ENCODE measurements at places on chromosomes 16 and 17. TPM values are rescaled to one million over a fixed set of nuclear protein-coding genes. Genes with fewer than 3 reads are reported as not detected.

GRCh38 chr16:19872179-19872863, 12.3 kb downstream of the GPRC5B start:
- no peak for DNase-seq

DNA sequence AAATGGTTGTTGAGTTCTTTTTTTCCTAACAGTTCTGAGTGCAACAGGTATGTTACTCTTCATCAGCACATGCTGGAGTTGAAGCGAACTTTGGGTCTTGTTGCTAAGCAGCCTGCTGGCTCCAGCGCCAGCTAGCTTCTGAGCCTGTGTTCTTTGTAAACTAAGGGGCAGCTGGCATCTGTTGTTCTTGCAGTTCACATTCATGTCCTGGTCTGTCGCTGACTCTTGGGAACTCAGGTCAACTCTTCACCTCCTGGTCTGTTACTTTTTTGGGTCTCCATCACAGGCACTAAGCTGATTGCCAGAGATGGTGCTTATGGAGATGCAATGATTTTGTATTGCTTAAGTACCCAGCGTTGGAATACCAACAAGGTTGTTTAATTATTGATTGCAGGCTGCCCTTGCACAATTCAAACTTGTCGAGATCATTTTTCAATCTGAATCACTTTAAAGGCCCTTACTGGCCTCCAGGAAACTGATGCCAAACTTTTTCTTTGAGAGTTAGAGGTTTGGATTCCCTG, 40.9 kb downstream of the USP10 start:
- no peak for DNase-seq

CD300A gene
- total RNA-seq: 0.25 TPM

SMIM36 gene
- total RNA-seq: not detected

DNA sequence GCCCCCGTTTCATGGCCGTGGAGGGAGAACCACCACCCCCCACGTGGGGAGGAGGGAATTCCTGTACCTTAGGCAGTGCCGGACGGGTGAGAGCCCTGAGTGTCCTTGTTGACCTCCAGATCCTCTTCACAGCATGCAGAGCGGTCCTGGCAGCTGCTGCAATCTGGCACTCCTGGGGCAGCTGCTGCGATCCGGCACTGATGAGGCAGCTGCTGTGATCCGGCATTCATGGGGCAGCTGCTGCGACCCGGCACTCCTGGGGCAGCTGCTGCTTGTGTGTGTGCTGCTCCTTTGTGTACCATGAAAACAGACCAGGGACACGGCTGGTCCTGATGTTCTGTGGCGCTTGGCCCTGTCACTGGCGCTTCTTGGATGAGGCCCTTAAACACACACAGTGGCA, 12.8 kb downstream of the ZNF778 start:
- no peak for DNase-seq

WSCD1 gene
- 35.6 TPM for total RNA-seq

PIRT gene
- 0.32 TPM for total RNA-seq

GRAP gene
- total RNA-seq: 0.64 TPM

SLC12A3 gene
- not detected for total RNA-seq

GRCh38 chr16:65837464-65837863, 529.0 kb upstream of the CDH5 start:
- DNase-seq: no peak

CFAP97D1 gene
- not detected for total RNA-seq

GRCh38 chr17:82350182-82351030, 8.6 kb upstream of the TEX19 start:
- no peak for DNase-seq

GALK1 gene
- total RNA-seq: 18.2 TPM

GRCh38 chr16:27289669-27290068, 21.1 kb upstream of the NSMCE1 start:
- no peak for DNase-seq

DNA sequence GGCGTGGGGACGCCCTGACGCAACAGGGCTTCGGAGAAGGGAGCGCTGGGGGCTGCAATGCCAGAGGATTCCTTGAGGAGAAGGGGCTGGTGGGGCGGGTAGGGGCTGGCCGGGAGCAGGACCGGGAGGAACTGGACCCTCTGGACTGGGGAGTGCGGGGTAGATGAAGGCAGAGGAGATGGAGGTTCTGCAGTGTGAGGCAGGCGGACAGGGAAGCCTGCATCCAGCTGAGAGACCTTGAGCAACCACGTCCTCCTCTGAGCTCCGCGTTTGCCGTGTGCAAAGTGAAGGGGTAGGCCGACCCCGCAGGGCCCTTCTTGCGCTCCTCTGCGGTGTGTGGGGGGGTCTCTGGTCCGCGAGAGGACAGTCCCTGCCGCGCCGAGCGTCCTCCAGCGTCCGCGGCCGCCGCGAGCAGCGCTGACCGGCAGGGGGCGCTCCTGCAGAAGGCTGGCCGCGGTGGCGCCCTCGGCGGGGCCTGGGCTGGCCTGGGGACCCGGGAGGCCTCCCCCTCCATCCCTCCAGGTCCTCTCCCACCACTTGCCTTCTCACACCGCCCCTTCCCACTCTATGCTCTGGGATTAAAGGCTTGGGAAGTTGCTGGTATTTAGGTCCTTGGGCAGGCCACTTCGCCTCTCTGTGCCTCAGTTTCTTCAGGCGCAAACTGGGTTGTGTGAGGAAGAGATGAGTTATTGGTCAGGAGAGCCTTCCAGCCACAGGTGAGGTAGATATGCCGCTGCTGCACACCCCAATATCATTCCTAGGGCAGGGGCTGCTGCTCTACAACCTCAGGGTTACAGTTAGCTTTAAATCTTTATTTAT, 9.6 kb upstream of the WNT9B start:
- DNase-seq: peak; percentile 74

GRCh38 chr16:73064212-73064993, 16.5 kb upstream of the ZFHX3 start:
- DNase-seq: no peak

MCRIP1 gene
- total RNA-seq: 218 TPM

DNA sequence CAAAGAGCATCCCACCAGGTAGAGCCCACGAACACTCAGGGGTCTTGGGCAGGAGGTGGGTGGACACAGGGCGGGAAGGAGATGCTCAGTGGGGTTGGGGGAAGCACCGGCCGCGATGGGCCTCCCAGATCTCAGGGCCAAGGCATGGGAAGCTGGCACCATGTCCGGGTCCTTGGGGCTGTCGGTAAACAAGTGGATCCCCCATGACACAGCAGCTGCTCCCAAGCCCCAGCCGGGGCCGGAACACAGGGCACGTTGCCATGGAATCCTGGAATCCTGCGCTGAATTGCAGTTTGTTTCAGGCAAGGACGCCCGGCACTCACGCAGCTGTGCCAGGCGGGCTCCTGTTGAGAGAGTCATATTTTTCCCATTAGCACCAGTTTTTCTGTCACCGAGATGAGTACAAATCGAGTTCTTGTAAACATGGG, 23.0 kb upstream of the CHMP6 start:
- DNase-seq: peak; percentile 11

- no peak for DNase-seq
Measured at GRCh38 chr17:45828171-45828570, 16.5 kb upstream of the SPPL2C start.

CTF1 gene
- 1.7 TPM for total RNA-seq

DNA sequence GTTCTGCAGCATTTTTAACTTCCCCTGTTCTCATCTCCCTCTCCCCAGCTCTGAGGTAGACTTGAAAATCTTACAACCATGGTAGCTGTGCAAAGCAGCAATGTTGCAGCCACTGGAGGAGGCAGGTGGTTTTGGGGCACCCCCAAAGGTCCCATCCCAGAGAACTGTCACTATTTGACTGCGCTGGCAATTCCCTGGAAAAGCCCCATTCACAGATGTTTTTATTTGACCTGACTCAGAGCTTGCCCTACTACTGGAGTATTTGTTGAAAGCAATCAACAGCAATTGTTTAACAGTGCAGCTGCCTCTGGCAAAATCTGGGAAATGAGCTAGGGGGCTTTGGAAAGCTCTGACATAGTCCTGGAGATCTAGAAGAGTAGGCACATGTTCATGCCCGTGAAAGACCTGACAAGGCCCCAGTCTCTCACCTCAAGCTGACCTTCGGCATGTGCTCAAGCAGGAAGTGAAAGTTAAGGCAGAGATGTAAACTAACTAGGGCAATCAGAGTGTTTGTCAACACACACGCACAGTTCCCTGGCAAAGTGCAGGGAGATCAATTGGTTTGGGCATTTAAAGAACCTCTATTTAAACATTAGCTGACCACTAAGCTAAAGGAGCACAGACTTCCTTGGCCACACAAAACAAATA, 19.7 kb upstream of the PIK3R5 start:
- DNase-seq: no peak

DNA sequence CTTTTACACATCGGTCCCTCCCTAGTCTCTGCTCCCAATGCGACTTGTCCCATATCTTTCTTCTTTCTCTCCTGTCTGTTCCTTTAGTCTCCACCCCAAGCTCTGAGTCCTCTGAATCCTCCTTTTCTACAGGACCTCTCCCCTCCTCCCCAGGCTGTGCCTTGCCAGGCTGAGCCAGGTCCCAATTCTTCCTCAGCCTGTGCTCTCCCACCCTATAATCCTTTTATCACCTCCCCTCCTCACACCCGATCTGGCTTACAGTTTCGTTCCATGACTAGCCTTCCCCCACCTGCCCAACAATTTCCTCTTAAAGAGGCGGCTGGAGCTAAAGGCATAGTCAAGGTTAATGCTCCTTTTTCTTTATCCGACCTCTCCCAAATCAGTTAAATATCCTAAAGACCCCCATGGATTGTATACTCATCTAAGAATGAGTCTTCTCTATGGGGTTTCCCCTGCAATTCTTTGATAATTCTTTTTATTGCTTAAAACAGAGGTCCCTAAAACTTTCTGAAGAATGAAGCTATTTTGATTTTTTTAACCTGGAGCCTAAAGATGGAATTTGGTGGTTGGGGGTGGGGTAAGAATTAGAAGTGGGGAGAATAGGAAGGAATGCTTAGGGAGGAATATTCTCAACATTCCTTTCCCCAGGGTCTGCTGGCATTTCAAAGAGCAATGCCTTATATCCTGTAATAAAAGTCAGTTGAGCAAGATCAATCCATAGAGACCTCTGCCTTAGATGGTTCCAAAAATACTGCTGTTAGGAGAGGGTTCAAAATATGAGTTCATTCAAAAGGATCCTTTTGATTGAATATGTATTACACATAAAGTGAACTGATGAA, 102.8 kb downstream of the MYO1D start:
- no peak for DNase-seq

TMEM220 gene
- 1.6 TPM for total RNA-seq

GRCh38 chr16:51825779-51826178, 674.7 kb upstream of the SALL1 start:
- no peak for DNase-seq

- DNase-seq: no peak
Measured at GRCh38 chr17:50928646-50929045, 62.5 kb upstream of the TOB1 start.
